ENCODE measurements at places on chromosomes 3 and 15.

DNA sequence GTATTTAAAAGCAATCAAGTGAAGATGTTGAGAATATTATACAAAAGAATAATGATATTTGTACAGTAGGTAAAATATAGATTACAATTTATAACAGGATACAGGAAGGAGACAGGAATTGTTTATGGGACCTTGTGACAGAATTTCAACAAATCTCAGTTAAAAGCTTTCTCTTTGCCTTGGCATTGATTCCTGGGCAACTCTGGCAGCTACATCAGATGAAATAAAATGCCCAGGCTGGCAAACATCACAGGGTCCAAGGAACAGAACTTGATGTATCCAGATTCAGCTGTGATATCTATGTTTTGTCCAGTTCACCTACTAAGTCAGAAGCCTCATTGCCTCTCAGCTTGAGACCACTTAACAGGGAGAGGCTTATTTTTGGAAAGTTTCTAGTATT lies 473.1 kb downstream of the MCTP2 start:
- DNase-seq: no peak

DNA sequence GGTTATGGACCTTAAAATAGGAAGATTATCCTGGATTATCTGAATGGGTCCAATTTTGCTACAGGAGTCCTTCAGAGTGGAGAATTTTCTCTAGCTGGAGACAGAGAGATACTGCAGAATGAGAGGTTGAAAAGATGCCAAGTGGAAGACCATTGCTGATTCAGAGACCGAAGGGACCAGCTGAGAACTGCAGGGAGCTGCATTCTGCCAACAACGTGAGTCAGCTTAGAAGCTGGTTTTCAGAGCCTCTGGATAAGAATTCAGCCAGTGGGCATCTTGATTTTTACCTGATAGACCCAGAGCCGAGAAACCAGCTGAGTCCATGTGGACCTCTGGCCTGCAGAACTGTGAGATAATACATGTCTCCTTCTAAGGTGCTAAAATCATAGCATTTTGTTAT lies 234.0 kb downstream of the NR2F2 start:
- DNase-seq: no peak

GRCh38 chr15:90058308-90058707 lies 44.0 kb downstream of the IDH2 start:
- DNase-seq: no peak

- no peak for DNase-seq
These were observed 449.9 kb downstream of the PDCD6IP start for GRCh38 chr3:34248352-34248751.

- peak; percentile 46 for DNase-seq
These were observed 25.2 kb upstream of the DOCK3 start for GRCh38 chr3:50649451-50649931.

DNA sequence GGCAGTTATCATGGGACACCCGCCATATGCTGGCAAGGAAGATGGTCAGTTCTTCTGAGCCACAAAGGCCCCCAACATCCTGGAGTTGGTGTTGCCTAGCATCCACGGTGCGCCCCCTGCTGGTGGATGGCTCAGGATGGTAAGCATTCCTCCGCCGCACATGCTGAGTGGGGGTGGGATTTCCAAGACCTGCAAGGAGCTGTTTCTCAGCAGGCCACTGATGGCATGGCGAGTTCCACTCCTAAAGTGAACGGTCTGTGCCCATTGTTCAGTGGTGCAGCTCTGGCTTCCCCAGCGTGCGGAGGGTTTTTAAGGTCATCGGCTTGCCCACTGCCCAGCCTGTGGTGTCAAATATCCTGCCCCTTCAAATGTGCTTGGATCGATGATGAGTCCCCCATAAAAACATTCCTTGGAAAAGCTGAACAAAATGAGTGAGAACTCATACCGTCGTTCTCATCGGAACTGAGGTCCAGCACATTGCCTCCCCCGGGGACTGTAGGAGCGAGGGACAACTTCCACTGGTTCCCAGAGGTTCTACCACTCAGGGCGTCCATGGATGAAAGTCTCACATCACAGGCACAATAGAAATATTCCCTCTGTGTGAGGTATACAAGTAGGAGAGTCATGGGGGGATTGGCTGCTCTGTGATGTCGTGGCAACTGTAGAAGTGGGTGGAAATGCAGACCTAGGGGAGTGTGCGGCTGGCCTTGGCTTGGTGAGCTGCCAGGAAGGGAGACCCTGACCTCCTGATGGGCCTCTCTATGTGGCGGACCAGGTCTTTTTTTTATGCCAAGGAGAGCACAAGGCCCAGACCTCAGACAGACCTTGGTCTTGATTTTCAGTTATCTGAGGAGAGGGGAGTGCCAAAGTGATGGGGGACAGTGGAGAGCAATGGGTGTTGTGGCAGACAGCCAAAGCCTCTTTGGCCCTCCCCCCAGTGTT lies 102.0 kb downstream of the SNRPN start:
- no peak for DNase-seq

GRCh38 chr15:27648359-27648758 lies 450.8 kb downstream of the OCA2 start:
- peak; percentile 22 for DNase-seq

- no peak for DNase-seq
These were observed 147.8 kb upstream of the IL12A start for GRCh38 chr3:159840703-159841299.

DNA sequence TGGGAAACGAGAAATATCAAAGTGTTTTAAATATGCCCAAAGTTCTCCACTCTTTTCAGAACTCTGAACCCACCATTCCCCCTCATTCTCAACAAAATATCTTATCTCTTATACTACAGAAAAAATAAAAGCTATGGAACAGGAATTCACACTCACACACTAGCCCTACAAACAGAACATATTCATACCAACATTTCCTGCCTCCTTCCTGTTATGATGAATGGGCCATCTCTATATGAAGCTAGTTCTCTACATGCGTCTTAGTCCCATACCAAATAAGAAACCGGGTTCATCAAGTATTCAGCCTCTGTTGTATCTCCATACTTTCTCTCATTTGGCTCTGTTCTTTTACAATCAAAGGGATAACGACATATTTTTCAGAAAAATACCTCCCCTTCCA lies 72.6 kb downstream of the PLSCR2 start:
- no peak for DNase-seq

GRCh38 chr3:160676547-160677303 lies at the start of gene ARL14:
TSS of gene ARL14 (plus strand) at chr3:160677160. CDS start at chr3:160677347, 187 bp downstream.
- no peak for DNase-seq

DNA sequence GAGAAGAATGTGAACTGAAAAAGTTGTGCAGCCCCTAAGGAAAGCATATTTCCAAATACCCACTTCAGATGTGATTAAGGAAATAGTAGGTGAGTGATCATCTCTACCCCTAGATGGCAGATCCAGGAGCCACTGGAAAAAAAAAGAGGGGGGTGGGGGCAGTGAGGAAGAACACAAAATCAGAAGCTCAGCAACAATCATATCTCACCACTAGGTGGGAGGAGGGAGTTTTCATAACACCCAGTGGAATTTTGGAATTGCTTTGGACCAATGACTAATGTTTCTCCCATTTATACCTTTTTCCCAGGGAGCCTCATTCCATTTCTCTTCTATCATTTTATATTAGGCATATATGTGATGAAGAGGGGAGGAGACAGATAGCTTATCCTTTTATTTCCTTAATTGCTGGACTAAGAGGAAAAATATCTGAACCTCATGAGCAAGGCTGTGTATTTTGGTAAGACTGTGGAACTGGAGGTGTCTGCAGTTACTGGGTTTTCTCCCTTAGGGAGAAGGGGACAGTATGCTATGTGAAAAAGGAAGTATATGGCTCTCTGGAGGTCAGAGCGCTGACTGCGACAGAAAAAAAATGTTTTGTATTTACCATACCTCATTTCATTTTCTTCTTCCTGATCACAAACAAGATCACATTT lies 363.4 kb downstream of the GAP43 start:
- DNase-seq: no peak

- DNase-seq: no peak
These were observed 38.7 kb downstream of the FMN1 start for GRCh38 chr15:33155691-33156420.

GRCh38 chr3:3991598-3991997 lies 192.4 kb downstream of the LRRN1 start:
- no peak for DNase-seq

GRCh38 chr15:24075420-24076089 lies 388.4 kb upstream of the NDN start:
- no peak for DNase-seq

DNA sequence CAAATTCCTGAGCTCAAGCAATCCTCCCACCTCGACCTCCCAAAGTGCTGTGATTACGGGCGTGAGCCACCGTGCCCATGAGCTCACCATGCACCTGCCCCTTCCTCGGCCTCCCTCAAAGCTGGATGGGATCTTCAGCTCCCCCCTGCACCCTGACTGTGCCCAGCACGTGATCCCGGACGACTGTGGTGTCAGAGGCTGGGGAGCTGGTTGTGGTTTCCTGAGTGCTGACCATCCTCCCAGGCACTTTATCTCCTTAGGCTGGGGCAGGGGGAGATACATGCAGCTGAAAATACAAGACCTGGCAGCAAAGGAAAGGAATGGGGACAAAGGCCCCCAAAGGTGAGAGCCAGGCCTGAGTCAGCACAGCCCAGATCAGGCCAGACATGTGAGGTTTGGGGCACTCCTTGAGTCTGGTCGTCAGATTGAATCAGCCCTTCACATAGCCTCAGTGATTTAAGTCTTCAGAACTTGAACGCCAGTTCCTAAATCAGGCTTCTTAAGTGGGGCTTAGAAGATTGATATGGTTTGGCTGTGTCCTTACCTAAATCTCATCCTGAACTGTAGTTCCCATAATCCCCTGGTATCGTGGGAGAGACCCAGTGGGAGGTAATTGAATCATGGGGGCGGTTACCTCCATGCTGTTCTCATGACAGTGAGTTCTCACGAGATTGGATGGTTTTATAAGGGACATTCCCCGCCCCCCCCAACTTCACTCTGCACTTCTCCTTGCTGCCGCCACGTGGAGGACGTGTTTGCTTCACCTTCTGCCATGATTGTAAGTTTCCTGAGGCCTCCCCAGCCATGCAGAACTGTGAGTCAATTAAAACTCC lies 35.8 kb downstream of the PRKCD start:
- no peak for DNase-seq

- peak; percentile 37 for DNase-seq
These were observed 269.8 kb downstream of the DIPK2A start for GRCh38 chr3:144241404-144241803.

DNA sequence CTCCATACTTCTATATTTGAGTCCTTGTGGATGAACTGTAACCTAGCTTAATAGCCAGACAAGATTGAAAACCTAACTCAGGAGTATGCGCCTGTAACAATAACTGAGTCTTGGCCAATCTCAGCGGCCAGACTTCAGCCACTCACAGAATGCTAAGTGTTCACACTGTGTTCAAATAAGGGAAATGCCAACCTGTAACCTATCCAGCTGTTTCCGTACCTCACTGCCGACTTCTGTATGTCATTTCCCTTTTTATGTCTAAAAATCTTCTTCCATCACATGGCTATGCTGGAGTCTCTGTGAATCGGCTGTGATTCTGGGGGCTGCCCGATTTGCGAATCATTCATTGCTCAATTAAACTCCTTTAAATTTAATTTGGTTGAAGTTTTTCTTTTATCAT lies 169.2 kb downstream of the NFKBIZ start:
- no peak for DNase-seq
